Lung microvascular endothelial cell (primary cell): ENCODE measurements at places on chromosomes 2 and 18. TPM values are rescaled to one million over a fixed set of nuclear protein-coding genes. Genes with fewer than 3 reads are reported as not detected.

CCNYL1 gene
- total RNA-seq = 16.1 and 19.2 TPM in 2 replicates

CAPN14 gene
- total RNA-seq = under 0.01 TPM in 1 of 2 replicates, not detected in the other

ABCG8 gene
- total RNA-seq = not detected in 2 replicates

BMP10 gene
- not detected in 2 replicates for total RNA-seq

PTH2R gene
- total RNA-seq = not detected in 2 replicates
